ENCODE measurements at places on chromosomes 12 and 14.

GRCh38 chr14:86020841-86021240 is 490.9 kb downstream of the FLRT2 start:
- DNase-seq: no peak

GRCh38 chr14:22390824-22391461 is 198.1 kb downstream of the DAD1 start:
- no peak for DNase-seq

DNA sequence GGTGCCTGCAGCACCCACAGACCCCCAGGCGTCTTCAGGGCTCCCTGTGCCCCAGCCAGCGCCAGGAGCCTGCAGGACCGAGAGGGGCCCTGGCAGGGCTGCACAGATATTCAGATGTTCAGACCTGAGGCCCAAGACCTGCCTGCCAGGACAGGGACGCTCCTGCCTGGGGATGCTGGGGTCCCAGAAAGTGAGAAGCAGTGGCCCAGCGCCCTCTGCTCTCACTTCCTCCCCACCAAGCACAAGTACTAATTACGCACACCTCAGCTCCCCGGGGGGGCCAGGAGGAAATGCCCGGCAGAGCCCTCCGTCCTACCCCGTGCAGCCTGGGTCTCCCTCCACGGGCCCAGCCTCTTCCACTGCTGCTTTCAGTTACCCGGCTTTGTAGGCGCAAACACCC is 28.8 kb upstream of the INF2 start:
- no peak for DNase-seq

DNA sequence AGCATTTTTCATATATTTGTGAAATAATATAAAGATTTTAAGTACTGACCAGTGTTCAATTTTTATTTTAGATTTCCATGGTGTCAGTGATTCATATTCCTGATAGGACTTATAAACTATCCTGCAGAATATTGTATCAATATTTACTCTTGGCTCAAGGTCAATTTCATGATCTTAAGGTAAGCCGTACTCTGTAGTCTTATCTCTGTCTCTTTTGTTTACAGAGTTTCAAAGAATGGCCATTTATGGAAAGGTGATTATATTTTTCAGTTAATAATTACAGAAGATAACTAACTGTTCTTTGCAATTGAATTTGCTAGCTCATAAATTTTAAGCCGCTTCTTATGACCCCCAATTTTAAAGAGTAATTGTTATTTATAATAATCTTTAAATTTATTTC is 27.9 kb downstream of the CGRRF1 start:
- DNase-seq: no peak

DNA sequence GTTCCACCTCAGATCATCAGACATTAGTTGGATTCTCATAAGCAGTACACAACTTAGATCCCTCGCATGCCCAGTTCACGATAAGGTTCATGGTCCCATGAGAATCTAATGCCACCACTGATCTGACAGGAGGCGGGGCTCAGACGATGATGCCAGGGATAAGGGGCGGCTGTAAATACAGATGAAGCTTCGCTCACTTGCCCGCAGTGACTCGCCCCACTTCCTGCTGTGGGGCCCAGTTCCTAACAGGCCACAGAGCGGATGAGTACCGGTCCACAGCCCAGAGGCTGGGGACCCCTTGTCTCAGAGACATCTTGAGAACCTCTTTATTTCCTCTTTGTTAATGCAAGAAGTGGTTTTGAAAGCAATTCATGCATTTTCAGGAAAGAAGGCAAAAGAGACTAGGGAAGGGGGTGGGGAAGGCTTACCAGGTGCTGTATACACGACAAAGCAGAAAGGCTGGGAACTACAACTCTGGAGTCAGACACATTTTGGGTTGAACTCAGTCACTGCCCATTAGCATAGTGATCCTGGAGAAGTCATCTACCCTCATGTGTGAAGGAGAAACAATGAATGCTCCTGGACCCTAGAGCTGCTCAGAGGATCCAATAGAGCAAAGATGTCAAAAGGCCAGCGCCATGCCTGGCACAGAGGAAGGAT is 68.7 kb downstream of the EID3 start:
- no peak for DNase-seq

DNA sequence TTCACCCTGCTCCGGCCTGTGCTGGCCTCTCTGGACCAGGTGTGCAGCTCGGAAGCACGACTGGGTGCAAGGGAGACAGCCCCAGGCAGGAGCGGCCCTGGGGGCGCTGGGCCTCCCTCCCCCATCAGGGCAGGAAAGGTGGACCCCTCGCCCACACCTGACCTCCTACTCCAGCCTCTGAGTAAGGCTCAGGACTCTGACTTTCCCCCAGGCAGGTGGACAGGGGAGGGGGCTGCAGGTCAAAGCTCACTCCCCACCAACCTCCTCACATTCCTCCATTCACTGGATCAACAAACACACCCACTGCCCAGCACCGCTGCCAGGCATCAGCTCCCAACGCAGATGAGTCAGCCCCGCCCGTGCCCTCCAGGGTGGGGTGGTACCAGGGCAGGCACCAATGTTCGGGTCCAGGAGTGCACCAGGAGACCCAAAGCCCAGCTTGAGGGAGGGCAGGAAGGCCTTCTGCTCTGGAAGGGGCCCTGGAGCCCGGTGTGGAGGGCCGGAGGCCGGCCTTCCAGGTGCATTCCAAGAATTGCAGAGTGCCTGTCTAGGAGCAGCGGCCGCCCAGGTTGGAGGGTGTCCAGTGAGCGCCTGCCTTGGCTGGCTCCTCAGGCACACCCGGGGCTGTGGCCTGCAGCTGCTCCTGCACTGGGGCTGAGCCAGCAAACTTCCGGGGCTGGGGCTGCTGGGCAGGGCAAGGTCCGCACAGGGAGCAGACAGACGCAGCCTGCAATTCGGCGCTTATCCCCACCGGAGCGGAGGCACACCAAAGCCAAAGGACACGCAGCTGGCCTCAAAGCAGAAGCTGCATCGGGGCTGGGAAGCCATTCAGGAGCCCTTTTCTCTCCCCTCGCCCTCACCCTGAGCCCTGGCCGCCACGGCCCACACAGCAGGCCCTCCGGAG is 1.6 kb upstream of the INF2 start:
- DNase-seq: no peak

DNA sequence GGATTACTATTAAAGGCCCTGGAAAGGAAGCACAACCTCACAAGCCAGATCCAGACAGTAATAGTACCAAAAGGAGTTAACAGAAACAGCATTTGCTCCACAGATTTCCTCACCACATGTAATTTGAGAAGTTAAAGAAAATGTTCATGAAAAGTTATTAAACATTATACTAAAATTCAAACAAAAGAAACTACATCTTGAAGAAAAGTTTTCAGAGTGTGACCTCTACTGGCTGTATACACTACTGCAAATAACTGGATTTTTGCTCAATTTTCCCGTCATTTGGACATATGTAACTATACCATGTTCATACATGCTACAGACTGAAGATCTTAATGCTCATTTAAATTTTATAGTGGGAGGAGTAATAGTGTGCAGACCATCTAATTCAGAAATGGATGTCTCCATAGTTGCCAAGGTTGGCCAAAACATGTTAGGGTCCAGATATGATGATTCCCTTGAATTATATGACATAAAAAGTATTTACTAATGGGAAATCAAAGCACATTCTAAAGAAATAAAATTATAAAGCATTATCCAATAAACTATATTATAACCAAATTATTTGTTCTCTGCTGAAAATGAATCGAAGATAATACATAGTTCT is 5.6 kb downstream of the KRR1 start:
- no peak for DNase-seq

GRCh38 chr14:54186821-54187763 is 209.7 kb upstream of the CDKN3 start:
- no peak for DNase-seq

DNA sequence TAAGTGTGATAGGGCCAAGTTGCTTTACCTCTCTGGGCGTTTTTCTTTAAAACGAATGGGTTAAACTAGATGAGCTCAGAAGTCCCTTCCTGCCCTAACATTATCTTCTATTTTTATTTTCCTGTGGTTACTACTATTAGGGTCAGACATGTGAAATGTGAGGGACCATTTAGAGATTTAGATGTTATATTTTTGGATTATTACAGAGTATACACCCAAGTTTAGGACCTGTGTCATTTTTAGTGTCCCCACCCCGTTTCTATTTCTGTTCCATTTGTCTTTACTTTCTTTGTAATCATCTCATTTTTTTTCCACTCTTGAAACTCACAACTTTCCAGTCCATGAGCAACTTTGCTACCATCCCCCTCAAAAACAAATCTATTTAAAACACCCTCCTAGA is 56.3 kb downstream of the SLC4A8 start:
- no peak for DNase-seq

GRCh38 chr12:57584050-57584449 is 6.9 kb upstream of the PIP4K2C start:
- DNase-seq: no peak

DNA sequence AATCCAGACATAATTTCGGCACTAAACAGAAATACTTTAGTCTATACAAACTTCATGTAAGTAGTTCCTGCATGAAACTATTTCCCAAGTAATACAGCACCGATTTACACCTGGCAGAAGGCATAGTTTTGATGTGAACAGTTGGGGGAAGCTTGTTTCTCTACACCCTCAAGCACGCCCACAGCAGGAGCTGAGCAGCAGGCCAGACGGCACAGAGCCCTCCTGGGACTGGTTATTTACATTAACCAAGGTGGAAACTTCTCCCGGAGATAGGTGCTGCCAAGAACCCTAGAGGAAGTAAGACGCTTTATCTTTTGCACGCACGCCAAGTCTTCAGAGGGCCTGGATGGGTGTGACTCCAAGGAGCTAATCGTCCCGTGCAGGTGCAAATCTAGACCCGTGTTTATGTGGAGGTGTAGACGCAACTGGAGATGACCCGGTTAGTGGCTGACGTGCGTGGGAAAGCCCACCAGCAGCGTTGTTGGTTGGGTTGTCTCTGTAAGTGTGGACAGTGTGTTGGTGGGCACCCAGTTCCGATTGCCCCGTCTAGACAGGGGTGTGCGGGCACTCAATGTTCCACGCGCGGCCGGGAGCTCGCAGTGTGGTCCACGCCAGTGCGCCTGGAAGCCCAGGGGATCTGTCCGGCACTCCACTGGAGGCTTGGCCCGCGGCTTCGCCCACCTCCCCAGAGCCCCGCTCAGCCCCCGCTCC is 767 bp upstream of the TCP11L2 start:
- DNase-seq: peak; percentile 32

DNA sequence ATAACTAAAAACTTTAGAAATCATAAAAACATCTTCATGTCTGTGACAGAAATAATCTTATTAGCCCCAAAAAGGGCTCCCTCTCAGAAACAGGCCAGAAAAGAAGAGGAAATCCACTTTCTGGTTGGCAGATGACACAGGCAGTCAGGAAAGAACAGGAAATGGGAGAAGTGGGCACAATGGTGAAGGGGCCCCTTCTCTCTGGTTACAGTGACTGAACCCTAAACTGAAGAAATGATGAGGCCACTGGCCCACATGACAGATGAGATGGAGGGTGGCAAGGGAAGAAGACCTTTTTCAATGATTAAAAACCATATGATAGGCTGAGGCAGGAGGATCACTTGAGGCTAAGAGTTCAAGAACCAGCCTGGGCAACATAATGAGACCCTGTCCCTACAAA is 21.1 kb downstream of the TCTN1 start:
- DNase-seq: no peak

- DNase-seq: no peak
Observed at GRCh38 chr12:95445884-95446505, 28.0 kb upstream of the METAP2 start.

DNA sequence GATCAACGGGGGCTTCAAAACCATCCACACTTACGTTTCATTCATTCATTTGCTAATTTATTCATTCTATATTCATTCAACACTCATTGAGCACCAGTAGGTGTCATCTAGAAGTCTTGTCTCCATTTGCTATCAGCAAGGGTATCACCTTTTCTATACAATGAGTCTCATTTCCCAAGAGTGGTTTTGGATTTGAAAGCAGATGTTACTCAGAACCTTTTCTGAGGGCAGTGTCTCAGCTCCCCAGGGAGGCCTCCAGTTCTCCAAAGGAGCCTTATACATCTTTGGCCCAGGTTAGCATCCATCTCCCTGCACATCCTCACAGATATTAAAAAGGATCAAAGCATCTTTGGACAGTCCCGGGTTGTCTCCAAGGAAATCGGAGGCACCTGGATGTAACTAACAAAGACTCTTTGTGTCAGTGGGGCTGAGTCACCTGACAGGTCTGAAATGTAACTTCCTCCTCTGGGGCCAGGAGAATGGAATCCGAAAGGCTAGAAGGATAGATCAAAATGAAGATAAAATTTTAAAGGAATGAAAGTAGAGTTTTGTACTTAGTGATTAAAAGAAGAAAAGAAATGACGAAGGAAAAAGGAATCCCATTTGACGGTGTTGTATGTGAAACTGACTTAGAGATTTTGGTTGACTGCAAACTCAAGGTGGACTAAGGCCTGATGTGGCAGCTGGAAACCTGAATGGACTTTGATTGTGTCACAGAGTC is 103.0 kb downstream of the VCPKMT start:
- DNase-seq: no peak

DNA sequence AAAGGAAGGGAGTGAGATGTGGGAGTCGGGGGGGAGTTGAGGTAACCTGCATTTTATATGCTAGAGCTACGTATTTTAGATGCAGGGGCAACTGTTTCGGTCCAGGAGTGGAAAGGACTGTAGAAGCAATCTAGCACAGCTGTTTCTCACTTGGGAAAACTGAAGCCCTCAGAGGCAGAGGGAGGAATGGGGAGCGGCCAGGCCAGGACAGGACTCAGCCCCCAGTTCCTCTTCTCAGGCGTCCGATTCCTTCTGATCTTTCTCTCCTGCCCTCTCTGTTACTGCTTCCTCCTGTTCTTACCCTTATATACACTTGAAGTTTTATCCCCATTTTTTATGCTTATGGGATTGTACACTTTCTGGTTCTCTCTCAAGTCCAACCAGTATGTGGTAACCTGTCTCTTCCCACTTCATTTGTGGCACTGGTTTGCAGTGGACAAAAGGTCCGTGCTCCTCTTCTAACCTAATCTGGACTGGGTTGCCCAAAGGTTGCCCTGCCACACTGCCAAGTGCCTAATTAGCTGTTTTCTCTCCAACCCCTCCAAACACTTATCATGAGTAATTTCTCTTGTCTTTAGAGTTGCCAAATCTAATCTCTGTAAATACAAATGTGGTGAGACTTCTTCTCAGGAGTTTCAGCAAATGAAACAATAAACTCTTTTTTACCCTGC is 16.2 kb downstream of the LPCAT3 start:
- no peak for DNase-seq

GRCh38 chr12:23630524-23630923 is 318.9 kb downstream of the SOX5 start:
- DNase-seq: no peak

GRCh38 chr12:51077930-51078329 is 5.5 kb downstream of the CSRNP2 start:
- no peak for DNase-seq

DNA sequence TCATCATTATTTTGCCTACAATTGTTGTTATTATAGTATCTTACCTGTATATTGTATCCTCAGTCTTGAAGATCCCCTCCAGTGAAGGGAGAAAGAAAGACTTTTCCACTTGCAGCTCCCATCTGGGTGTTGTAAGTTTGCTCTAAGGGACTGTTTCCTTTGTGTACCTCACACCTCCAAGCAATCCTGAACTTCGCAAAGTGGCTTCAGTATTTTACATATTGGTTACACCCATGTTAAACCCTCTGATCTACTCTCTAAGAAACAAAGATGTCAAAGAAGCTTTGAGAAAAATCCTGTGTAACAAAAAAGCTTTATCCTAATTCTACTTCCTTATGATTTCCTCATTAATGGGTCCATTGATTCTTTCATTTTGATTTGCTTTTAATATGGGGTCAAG is 10.1 kb upstream of the OR9K2 start:
- no peak for DNase-seq

- DNase-seq: no peak
Observed at GRCh38 chr14:91918186-91918883, 29.2 kb downstream of the FBLN5 start.
